T-cell (primary cell): ENCODE measurements at places on chromosomes 3 and 15.

- DNase-seq = no peak
Observed at GRCh38 chr3:99332718-99333117, 305.7 kb upstream of the COL8A1 start.

DNA sequence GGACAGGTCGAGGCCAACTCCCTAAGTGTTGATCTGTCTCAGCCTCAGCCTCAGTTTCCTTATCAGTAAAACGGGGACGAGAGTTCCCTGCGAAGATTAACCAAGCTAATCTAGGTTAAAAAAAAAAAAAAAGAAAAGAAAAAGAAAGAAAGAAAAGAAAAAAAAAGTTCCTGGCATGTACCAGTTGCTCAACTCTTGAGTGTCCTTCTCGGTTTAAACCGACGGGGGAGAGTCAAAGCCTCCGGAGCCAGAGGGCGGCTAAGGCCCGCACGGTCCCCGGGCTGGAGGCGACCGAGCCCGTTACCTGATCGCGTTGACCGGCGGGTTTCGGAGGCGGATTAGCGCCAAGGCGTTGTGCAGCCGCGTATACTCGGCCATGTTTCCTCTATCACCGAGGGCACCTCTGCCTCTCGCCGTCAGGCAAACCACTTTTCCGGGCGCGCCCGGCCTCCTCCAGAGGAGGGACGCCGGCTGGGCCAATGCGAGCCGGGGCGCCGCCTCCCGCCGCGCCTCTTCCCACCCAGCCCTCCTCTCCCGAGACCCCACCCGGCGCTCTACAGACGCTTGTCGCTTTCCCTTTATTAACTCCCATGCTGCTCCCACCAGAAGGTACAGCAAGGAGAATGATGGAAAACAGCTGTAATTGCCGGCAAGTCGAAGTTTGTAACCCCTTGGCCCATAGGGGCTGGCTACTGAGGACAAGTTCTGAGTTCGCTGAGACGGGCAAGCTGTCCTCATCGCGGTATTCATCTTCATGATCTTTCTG is at the start of gene EHHADH:
EHHADH (minus strand) TSS at position 405 of the 766 bp plus-strand sequence; CDS start at position 378, 27 bp downstream.
- peak; percentile 34 for DNase-seq

DNA sequence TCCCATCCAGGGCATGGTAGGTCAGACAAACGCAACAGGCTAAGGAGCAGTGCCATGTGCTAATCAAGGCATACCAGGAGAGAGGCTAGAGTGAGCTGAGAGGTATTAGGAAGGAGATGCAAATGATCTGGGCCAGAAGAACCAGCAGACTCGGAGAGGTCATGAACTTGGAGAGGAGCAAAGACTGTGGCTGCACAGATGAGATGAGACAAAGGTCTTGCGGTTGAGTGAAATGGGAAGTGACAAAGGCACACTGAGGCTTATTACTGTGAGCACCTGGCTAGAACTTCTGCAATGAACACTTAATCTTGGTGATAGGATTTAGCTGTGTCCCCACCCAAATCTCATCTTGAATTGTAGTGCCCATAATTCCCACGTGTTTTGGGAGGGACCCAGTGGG is 380.2 kb downstream of the ULK4 start:
- no peak for DNase-seq

GRCh38 chr15:91559066-91559465 is 294.4 kb upstream of the SLCO3A1 start:
- no peak for DNase-seq

DNA sequence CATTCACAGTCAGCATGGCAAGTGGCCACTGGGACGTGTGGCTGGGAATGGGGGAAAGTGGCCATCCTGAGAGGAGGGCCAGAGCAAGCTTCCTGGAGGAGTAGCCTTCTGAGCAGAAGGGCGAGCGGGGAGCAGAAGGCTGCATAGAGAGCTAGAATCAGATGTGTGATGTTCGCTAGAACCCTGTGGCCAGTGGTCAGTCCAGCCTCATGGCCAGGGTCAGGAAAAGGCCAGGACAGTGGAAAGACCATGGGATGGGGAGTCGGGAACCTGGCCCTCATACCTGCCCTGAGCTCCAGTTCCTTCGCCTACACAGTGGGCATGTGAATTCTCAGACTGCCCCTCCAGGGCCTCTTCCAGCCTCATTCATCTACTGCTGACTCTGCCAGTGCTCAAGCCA is 102.4 kb downstream of the DNAJB8 start:
- no peak for DNase-seq

DNA sequence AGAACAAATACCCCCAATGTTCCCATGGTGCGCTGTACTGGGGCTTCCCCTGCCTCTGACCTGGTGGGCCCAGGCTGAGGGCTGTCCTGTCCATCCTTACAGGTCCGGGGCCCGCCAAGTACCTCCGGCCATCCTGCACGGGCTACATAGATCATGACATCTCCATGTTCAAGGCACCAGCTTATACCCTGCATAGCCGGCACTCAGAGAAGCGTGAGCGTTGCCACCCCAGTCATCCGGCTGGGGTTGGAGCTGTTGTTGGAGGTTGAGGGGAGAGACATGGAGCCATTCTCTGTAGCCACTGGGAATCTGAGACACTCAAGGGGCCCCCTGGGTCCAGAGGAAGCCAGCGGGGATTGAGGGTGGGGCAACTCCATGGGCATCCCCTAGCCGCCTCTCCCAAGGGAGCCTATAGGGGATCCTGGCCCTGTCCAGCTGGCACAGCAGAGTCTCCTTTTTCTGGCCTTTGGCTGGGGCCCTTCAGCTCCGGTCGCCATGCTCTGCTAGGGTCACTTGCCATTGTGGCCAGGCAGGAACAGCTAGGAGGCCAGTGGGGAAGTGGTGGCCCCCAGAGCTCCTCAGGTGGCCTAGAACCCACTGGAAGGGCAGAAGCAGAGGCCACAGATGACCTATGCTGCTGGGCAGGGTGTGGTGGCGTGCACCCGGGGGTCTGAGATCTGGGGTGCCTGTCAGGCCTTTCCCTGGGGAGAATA is 12.5 kb upstream of the CSPG4 start:
- no peak for DNase-seq

DNA sequence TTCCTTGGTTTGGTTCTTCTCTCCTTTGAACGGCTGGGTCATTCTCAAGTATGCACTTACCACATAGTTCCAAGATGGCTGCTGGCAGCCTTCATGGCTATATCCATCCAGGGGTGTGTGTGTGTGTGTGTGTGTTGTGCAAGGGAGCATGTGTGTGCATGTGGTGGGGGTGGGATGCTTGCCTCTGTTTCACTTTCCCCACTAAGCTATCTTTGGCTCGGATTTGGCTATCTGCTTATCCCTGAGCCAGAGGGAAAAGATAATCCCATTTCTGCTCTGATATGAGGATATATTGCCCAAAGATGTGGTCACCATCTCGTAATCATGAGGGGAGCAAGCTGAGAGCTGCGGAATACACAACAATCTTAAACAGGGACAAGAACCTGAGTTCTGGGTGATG is 26.2 kb downstream of the ANAPC13 start:
- no peak for DNase-seq

DNA sequence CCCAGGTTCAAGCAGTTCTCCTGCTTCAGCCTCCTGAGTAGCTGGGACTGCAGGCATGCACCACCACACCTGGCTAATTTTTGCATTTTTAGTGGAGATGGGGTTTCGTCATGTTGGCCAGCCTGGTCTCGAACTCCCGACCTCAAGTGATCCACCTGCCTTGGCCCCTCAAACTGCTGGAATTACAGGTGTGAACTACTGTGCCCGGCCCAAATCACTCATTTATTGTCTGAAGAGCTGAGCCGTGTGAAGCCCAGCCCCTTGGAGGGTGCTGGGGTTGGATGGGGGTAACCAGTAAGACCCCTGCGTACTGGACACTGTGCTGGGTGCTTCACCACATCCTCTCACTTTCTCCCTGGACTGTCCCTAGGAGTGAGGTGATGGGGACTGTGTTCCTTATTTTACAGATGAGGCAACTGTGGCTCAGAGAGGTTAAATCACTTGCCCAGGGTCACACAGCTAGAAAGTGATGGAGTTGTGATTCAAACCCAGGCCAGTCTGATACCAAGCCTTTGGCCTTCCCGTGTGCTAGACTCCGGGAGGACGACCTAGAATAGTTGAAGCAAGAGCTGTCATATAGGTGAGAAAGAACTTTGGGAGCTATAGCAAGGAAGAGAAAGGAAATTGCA is 41.7 kb upstream of the IREB2 start:
- DNase-seq = no peak

DNA sequence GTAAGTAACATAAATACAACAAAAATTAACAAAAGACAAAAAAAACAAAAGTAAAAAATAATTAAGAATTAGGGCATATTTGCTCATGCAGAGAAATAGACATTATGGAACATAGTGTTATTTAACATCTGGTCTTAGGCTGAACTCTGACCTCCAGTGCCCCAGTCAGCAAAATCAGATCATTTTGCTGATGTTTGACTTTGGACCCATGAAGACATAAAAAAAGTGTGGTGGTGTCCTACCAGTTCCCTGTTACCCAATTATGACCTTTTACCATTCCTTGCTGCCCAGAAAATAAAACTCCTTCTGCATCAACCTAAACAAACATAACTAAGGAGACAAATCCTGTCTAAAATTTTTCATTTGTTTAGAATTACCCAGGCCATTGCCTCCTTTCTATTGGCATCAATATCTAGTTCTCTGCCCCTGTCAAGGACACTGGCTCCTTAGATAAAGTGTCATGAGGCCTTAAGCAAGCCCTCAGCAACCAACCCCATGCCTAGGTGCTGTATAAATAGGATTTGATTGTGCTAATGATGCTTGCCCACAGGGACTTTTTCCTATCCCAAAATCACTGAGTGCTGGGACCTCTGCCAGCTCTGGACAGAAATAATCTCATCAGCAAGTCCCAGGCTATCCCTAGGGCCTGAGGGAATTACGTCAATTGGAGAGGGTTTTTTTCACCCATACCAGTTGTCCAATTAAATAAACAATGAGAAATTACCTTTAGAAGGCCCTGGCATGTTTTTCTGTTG is 334.5 kb upstream of the UMPS start:
- DNase-seq = no peak

GRCh38 chr3:186247821-186248814 is 113.9 kb downstream of the DGKG start:
- DNase-seq = no peak

- DNase-seq = no peak
Observed at GRCh38 chr3:124447845-124448244, 282.4 kb upstream of the UMPS start.

- DNase-seq = no peak
Observed at GRCh38 chr3:69692761-69693160, 46.5 kb upstream of the MITF start.

GRCh38 chr15:77584201-77584600 is 48.5 kb downstream of the LINGO1 start:
- DNase-seq = no peak

- DNase-seq = no peak
Observed at GRCh38 chr3:194158942-194159439, 23.0 kb downstream of the HES1 start.

DNA sequence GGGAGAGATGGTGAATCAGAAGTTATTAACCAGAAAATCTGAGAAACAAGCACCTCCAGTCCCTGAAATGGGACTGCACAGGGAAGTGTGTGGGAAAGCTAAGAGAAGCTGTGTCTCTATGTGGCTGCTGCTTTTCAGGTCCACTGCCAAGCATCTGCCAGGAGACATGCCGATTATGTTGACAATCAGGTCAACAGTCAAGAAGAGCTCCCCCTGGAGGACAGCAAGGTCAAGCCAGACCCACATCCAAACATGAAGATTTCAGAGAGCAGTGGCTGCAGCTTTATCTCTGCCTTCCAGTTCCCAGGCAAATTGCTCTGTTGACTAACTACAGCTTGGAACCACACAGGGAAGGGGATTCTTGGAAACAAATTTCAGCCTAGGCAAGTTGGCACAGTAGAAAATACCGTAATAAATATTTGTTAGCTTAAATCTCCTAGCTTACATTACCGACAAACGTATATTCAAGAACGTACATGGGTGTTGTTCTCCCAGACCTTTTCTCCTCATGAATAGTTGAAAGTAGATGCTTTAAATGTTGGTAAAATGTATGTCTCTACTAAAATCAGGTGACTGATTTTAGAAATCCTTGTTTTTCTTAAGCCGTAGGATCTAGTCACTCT is 394.5 kb upstream of the RARB start:
- DNase-seq = no peak

- no peak for DNase-seq
Observed at GRCh38 chr3:131903988-131904415, 130.8 kb downstream of the CPNE4 start.

DNA sequence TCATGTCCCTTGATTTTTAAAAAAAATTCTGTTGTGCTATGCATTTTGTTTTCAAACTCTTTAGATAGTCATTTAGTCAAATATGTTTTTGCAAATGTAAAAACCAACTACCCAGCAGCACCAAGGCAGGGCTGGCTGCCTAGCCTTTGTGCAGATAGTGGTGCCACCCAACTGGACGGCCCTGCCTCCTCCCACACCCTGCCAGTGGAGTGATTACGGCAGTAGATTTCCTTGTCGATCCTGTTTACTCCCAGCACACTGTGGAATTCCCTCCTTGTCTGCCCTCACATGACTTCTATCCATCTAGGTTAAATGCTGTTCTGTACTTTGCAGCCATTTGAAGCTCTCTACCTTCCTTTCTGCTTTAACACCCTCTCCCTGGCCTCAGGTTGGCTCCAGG is 79.4 kb upstream of the PLXNA1 start:
- no peak for DNase-seq

DNA sequence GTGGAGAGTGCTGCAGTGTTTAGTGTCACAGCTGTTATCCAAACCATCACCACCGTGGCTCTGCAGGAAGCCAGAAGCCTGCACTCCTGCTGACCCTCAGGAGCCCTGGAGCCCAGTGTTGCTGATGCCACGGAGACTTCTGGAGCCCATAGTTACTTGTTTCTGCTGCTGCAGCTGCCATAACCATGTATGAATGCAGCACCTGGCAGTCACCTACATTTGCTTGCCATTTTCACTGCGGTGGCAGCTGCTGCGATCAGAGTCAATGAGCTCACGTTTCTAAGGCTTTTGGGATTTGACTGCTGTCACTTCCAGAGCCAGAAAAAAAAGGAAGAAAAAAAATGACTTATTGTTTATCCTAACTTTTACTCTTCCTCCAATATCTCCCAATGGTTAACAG is 299.2 kb upstream of the THRB start:
- DNase-seq = no peak

GRCh38 chr3:17656264-17656663 is 86.2 kb downstream of the TBC1D5 start:
- no peak for DNase-seq

- DNase-seq = peak; percentile 75
Observed at GRCh38 chr15:74616366-74616939, 817 bp downstream of the CLK3 start.

DNA sequence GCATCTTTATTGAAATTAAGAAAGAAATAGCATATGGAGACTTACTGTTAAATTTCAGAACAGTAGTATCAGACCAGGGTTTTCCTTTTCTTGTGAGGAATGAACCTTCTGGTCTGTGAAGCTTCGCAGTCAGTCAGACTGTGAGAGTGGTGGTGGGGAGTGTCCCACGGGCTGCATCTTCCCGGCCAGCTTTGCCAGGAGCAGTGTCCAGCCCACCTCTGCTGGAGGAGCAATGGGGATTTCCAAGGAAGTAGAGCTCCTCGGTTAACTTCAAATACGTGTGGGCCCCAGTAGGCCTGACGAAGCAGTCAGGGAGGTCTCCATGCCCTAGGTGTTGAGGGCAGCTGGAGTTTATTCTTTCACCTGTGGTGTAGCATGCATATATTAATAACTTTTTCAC is 40.9 kb upstream of the FBXL22 start:
- DNase-seq = no peak

GRCh38 chr3:139286241-139286640 is 57.6 kb upstream of the MRPS22 start:
- no peak for DNase-seq
